ENCODE measurements at places on chromosomes 3 and 15. TPM values are rescaled to one million over a fixed set of nuclear protein-coding genes. Genes with fewer than 3 reads are reported as not detected.

DNA sequence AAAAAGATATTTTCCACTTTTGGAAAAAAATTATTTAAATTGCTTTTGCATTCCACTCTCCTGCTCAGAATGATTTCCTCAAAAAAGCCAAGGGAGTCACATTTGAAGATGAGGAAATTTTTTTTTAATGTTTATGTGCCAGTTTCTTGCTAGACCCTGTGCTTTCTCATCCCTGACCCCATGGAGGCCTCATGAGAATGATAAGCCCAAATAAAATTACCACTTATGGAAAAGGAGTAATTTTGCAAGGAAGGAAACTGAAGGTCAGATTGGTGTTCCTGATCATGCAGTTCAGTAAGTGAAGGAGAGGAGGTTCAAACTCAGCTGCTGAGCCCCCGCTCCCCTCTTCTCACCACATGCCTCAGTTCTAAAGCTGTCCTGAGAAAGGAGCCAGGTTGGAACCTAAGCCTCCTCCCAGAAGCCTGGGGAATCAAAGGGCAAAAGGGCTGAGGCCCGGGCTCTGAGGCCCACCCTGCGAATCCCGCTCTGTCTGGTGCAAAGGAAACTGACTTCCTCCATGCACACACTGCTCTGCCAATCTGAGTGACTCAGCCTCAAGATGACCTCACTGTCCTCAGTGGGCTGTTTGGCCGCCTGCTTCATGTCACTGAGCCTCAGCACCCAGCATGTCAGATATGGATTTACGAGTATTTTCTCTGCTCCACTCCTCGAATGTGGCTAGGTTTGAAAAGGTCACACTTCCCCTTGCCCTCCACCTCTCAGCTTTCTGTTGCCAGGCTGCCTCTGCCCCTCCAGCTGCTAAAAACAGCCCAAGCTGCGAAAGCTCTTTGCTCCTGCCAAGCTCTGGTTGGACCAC is 56.9 kb upstream of the FLNB start:
- no peak overlapping the region for H3K27ac ChIP-seq
- no peaks in the 10 kb centered on the region for H3K4me1 ChIP-seq
- no peaks in the 10 kb centered on the region for H3K36me3 ChIP-seq
- H3K27me3 ChIP-seq = no peaks in the 10 kb centered on the region
- H3K4me3 ChIP-seq = no peak overlapping the region
- DNase-seq = no peak

DNA sequence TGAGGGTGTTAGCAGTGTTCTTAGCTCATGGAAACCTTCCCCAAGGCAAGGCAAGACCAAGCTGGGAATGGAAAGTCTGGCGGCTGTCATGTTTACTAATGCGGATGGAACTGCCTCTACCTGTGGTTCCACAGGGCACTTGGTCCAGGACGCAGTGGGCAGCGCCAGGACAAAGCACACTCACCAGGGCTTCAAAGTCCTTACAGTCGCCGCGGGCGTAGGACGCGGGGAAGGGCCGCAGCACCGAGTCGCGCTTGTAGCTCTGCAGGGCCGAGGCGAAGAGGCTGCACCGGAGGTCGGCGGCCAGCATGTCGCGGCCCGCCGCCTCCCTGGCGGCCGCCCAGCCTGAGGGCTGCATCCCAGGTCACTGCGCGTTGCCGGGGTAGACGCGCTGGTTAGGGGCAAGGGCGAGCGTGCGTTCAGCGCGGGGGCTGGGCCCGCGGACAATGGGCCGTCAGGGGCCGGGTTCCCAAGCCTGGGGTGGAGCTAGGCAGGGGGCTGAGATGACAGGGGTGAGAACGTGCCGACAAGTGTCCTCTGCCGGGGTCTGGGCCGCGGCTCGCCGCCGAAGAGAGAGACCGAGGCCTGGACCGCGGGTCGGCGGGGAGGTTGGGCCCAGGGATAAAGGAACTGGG is 497 bp downstream of the PARP16 start:
- peaks cover 15% of the 10 kb centered on the region for H3K4me1 ChIP-seq
- peak overlapping the region; percentile 87 for H3K27ac ChIP-seq
- no peaks in the 10 kb centered on the region for H3K27me3 ChIP-seq
- H3K36me3 ChIP-seq = no peaks in the 10 kb centered on the region
- peak overlapping the region; percentile 68 for H3K4me3 ChIP-seq
- no peak for DNase-seq

The CSNK1G1 gene
- 26.5 TPM for total RNA-seq

GRCh38 chr3:45906681-45907407 is 20.5 kb downstream of the CCR9 start:
- no peaks in the 10 kb centered on the region for H3K27me3 ChIP-seq
- H3K36me3 ChIP-seq = no peaks in the 10 kb centered on the region
- H3K27ac ChIP-seq = no peak overlapping the region
- DNase-seq = no peak
- peaks cover 17% of the 10 kb centered on the region for H3K4me1 ChIP-seq

- no peak for DNase-seq
- H3K4me3 ChIP-seq = no peak overlapping the region
These were observed 161.7 kb downstream of the MBNL1 start for GRCh38 chr3:152430223-152431002.

The CFAP100 gene
- not detected for total RNA-seq

- H3K36me3 ChIP-seq = no peaks in the 10 kb centered on the region
- no peak for DNase-seq
- H3K4me3 ChIP-seq = no peak overlapping the region
These were observed 25.8 kb upstream of the TIMP4 start for GRCh38 chr3:12184541-12184940.

The TNFSF10 gene
- 10.8 TPM for total RNA-seq

DNA sequence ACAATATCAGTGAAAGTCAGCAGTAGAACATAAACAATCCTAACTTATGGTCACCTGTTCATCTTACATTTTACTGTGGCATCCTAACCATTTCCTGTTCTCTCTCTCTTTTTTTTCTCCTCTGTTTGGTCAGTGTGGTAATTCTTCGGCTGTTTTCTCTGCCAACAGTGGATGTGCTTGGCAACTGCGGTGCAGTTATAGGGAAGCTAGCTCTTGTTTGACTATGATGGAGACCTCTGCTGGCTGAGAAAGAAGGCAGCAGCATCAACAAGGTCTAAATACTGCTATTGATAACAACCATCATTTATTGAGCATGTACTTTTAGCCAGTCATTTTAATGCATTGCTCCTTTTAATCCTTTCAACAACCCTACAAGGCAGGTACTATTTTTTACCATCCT is 723 bp upstream of the DRD3 start:
- H3K4me3 ChIP-seq = no peak overlapping the region
- no peak overlapping the region for H3K27ac ChIP-seq
- H3K27me3 ChIP-seq = no peaks in the 10 kb centered on the region
- H3K36me3 ChIP-seq = no peaks in the 10 kb centered on the region
- DNase-seq = peak; percentile 3

DNA sequence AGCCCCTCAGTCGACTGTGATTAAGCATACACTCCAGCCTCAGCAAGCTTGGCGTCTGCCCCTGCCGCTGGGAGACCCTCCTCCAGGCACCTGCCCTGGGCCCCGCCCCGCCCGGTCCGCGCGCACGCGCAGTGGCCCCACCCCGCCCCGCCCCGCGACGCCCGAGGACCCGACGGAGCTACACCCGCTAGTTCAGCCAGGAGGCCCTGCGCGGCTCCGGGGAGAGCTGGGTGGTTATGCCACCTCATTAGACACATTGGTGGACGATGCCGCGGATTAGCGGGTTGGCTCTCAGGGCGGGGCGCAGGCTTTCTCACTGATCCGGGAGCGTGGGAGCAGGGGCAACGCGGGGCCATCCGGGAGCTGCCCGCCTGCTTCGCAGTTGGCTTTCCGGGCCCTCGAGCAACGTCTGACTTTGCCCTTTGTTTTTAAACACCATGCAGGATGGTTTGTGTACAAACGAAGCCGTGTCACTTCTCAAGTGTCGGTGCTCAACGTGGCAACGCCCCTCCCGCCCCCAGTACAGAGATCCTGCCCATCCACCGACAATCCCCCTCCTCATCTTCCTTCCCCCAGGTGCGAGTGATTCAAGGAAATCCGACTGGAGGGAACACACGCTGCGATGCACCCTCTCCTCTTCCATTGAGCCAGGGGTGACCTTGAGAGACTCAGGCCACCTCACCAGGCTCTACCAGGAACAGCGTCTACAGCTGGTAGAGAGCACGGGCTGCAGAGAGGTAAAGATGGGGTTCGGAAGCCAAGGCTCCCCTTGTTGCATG is 109.3 kb downstream of the SHQ1 start:
- no peaks in the 10 kb centered on the region for H3K27me3 ChIP-seq
- DNase-seq = peak; percentile 74
- H3K4me3 ChIP-seq = peak overlapping the region; percentile 80
- H3K27ac ChIP-seq = peak overlapping the region; percentile 81
- peaks cover 4% of the 10 kb centered on the region for H3K4me1 ChIP-seq
- no peaks in the 10 kb centered on the region for H3K36me3 ChIP-seq

DNA sequence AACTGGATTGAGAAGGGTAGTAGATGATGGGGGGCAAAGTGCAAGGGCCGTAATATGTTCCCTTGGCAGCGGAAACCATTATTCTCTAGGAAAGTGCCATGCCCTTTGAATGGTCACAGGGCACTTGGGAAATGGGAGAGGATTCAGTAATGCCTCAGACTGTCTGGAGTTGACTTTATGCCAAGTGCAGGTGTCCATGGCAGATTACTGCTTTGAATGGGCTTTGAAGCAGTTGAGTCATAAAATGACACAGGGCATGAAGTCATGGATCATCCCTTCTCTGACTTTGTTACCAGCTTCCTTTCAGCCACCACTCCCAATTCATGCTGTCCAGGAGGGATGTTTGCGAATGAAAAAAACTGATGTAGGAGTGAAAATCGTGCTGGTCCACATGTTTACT is 20.1 kb downstream of the AADACL2 start:
- no peaks in the 10 kb centered on the region for H3K36me3 ChIP-seq
- no peaks in the 10 kb centered on the region for H3K4me1 ChIP-seq
- no peak overlapping the region for H3K27ac ChIP-seq
- no peaks in the 10 kb centered on the region for H3K27me3 ChIP-seq

DNA sequence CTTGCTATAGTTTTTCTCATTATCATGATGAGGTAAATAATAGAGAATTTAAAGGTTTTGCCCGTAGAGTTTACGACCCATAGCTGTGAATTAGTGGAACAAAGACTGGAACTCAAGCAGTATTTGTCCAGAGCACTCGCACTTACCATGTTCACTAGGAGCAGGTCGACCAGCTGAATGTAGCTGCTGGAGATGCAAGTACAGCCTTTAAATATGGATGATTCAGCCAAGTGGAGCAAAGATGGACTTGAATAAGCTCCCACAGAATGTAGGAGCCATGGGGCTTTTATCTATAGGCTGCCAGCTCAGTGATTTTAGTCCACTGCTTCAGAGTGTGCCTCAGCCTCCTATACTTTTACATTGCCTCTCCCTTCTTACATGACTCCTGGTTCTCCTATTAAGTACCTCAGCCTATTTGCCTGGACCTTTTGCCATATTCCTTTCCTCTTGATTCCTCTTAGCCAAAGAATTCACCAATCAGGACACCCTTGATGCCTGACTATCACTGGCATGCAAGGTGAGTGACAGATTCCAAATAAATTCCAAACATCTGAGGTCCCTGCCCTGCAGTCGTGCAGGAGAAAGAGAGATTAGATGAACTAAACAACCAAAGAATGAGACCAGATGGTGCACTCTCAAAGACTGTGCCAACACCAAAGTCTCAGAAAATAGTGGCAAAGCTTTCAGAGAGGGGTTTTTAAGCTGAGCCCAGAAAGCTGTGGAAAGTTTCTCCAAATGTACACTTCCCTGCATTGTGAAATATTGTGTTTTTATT is 3.9 kb downstream of the MKRN3 start:
- H3K36me3 ChIP-seq = no peaks in the 10 kb centered on the region
- no peak overlapping the region for H3K4me3 ChIP-seq
- no peaks in the 10 kb centered on the region for H3K27me3 ChIP-seq
- no peak overlapping the region for H3K27ac ChIP-seq
- DNase-seq = no peak
